Effector memory CD4-positive, alpha-beta T cell (primary cell): ENCODE measurements at places on chromosomes 3 and 15.

- H3K36me3 ChIP-seq, result peaks cover 21% of the 10 kb centered on the region
- no peak overlapping the region for H3K4me3 ChIP-seq
These were observed 13.3 kb downstream of the EIF3J start for GRCh38 chr15:44550256-44550655.

GRCh38 chr15:54347082-54347827, 369.0 kb downstream of the UNC13C start:
- H3K4me1 ChIP-seq, result no peaks in the 10 kb centered on the region
- H3K27ac ChIP-seq, result no peak overlapping the region
- no peak for DNase-seq
- no peaks in the 10 kb centered on the region for H3K36me3 ChIP-seq
- H3K27me3 ChIP-seq, result no peaks in the 10 kb centered on the region

DNA sequence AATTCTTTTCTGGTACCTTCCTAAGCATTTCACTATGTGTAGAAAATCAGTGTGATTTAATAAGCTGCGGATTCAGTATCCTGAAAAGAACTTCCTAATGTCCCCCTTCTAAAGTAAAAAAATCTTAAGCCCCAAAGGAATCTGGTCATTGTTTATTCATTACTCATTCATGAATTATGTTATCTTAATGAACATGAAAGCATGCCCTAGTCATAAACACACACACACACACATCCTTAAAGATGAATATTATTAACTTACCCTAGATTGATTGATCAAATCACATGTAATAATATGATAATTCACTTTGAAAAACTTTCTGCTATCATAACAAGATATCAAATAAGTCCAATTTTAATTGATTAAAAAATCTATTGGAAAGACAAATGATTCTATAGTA, 96.4 kb upstream of the BFSP2 start:
- no peak overlapping the region for H3K4me3 ChIP-seq
- no peak for DNase-seq
- H3K4me1 ChIP-seq, result no peaks in the 10 kb centered on the region
- H3K27me3 ChIP-seq, result no peaks in the 10 kb centered on the region
- no peaks in the 10 kb centered on the region for H3K36me3 ChIP-seq

DNA sequence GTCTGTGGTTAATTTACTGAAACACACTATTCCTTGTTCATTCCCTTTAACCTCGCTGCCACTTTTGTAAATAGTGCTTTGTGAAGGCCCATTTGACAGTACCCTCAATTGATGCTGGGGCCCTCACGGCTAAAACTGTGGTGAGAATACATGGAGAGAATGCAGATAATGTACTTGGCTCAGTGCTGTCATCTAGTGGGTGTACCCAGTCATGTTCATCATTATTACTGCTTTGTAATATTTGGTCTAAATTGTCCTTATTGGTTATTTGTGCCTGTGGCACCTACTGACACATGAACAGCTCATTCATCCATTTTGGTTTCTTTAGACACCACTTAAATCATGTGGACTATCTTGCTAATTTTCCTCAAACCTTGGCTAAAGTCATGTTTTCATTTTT, 543.6 kb downstream of the EDEM1 start:
- H3K27ac ChIP-seq, result no peak overlapping the region
- no peak overlapping the region for H3K4me3 ChIP-seq
- no peaks in the 10 kb centered on the region for H3K4me1 ChIP-seq
- no peaks in the 10 kb centered on the region for H3K36me3 ChIP-seq

- DNase-seq, result no peak
- no peaks in the 10 kb centered on the region for H3K4me1 ChIP-seq
- H3K27ac ChIP-seq, result no peak overlapping the region
- H3K4me3 ChIP-seq, result no peak overlapping the region
- no peaks in the 10 kb centered on the region for H3K27me3 ChIP-seq
- peaks cover 66% of the 10 kb centered on the region for H3K36me3 ChIP-seq
These were observed 36.0 kb downstream of the AQR start for GRCh38 chr15:34933432-34933975.

DNA sequence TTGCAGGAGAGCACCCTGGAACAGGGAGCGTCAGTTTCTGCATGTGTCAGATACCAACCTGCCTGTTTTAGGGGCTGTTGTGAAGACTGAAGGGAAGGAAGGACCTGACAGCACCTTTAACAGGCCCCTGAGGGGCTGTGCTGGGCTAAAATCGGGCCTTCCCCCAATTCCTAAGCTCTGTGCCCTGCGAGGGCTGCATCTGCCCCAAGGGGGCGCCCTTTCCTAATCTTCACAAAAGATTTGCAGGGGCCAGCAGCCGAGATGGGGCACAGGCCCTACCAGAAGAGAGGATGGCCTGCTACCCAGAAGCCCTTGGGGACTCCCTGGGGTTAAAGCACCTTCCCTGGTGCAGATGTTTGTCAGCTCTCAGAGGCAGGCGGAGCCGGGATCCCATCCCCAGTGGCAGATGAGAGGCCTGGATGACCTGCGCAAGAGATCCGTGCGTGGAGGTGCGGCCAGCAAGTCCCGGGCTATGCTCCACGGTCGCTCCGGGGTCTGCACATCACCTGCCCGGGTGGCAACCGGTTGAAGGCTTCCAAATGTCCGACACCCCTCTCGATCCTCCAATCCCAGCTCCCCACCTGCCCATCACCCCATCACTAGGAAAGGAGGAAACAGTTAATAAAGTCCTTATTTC, 53.6 kb downstream of the RHCG start:
- no peaks in the 10 kb centered on the region for H3K36me3 ChIP-seq
- H3K4me3 ChIP-seq, result no peak overlapping the region
- no peak for DNase-seq
- no peaks in the 10 kb centered on the region for H3K4me1 ChIP-seq
- H3K27ac ChIP-seq, result no peak overlapping the region
- peaks cover 4% of the 10 kb centered on the region for H3K27me3 ChIP-seq

GRCh38 chr3:45104715-45105711, 41.2 kb downstream of the CDCP1 start:
- H3K4me3 ChIP-seq, result no peak overlapping the region

GRCh38 chr15:49343546-49343945, 79.5 kb upstream of the FGF7 start:
- H3K4me1 ChIP-seq, result no peaks in the 10 kb centered on the region
- H3K27ac ChIP-seq, result no peak overlapping the region
- H3K36me3 ChIP-seq, result no peaks in the 10 kb centered on the region
- H3K4me3 ChIP-seq, result no peak overlapping the region

GRCh38 chr15:87626860-87627259, 629.7 kb downstream of the NTRK3 start:
- no peaks in the 10 kb centered on the region for H3K4me1 ChIP-seq
- no peak for DNase-seq
- no peaks in the 10 kb centered on the region for H3K36me3 ChIP-seq

DNA sequence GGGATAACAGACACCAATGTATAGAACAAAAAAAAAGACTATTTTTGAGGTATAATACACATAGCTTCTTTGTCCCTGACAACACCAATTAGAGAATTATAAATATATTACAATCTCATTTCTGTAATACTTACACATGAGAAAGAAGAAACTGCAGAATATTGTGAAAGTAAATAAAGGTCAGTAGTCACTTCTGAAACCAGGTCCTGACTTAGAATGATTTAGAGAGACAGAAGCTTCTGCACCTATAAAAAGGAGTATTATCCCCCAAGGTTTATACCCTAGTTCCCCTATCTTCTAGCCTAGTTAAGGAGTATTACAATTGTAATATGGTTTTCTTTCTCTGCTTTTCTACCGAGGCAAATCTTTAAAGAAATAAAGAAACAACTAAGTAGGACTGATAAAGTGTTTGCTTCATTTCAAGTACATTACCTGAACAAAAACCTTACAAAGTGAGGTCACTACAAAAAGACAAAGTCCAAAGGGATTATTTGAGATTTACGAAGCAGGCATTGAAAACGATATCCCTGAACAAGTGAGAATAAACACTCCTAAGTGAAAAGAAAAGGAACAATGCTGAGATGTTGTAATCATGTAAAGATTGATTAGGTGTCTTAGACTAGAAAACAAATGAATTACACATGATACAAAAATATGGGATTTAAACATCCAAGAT, 103.0 kb downstream of the GBE1 start:
- H3K27me3 ChIP-seq, result no peaks in the 10 kb centered on the region
- no peaks in the 10 kb centered on the region for H3K4me1 ChIP-seq
- no peak overlapping the region for H3K27ac ChIP-seq
- no peaks in the 10 kb centered on the region for H3K36me3 ChIP-seq
- DNase-seq, result no peak
